ENCODE measurements at places on chromosomes 5 and 9. TPM values are rescaled to one million over a fixed set of nuclear protein-coding genes. Genes with fewer than 3 reads are reported as not detected.

- no peak overlapping the region for H3K4me3 ChIP-seq
- H3K36me3 ChIP-seq, result no peaks in the 10 kb centered on the region
- H3K27ac ChIP-seq, result no peak overlapping the region
- no peak for DNase-seq
- no peaks in the 10 kb centered on the region for H3K27me3 ChIP-seq
Measured at GRCh38 chr5:1744393-1745122, 55.1 kb downstream of the MRPL36 start.

DNA sequence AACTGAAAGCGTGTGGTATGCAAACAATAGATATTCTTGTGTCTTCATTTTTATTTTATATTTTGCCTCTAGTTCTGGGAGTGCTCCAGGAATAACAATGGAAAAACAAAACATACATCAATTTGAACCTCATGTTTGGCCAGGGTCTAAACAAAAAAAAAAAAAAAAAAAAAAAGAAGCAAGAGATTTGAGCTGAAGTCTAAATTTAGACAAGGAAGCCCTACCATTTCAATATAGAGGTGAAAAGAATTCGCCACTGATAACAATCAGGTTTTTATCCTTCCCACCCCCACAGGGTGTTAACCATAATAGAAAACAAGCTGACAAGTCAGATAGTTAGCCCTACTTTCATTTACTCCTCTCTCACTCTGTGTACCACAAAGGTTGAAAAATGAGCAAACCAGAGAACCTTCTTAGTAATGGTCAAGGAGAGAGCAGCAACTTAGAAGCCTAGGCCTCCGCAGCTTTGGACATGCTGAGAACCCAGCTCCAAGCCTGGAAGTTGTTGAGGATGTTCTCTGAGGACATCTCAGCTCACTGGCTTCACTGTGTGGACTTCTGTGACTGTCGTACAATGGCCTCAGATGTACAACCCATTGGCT, 118.2 kb upstream of the HMHB1 start:
- DNase-seq, result no peak
- H3K36me3 ChIP-seq, result no peaks in the 10 kb centered on the region
- no peak overlapping the region for H3K4me3 ChIP-seq
- no peak overlapping the region for H3K27ac ChIP-seq

GRCh38 chr5:61397238-61397637, 65.2 kb downstream of the ZSWIM6 start:
- no peaks in the 10 kb centered on the region for H3K27me3 ChIP-seq
- H3K27ac ChIP-seq, result no peak overlapping the region
- peaks cover 16% of the 10 kb centered on the region for H3K4me1 ChIP-seq
- no peak overlapping the region for H3K4me3 ChIP-seq
- peaks cover 4% of the 10 kb centered on the region for H3K36me3 ChIP-seq
- no peak for DNase-seq

GRCh38 chr5:145470396-145470979, 364.7 kb downstream of the PRELID2 start:
- no peak overlapping the region for H3K4me3 ChIP-seq
- DNase-seq, result no peak
- H3K27ac ChIP-seq, result no peak overlapping the region
- no peaks in the 10 kb centered on the region for H3K4me1 ChIP-seq

DNA sequence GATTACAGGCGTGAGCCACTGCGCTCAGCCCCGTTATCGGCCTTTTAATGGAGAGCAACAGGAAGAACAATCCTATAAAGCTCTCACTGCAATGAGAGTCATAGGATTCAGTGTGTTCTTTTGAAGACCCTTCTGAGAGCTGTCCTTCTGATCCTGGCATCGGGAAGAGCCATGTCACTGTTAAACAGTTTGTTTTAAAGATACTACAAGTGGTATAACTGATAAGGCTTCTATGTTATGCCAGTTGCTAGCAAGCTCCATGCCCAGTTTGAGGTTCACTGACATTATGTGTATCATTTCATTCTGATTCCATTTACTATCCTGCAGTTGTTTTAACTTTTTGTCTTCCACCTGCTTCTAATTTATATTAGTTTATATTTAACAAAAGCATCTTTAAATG, 55.8 kb downstream of the GNAQ start:
- H3K4me3 ChIP-seq, result no peak overlapping the region
- peaks cover 4% of the 10 kb centered on the region for H3K36me3 ChIP-seq
- no peak for DNase-seq
- H3K4me1 ChIP-seq, result peaks cover 17% of the 10 kb centered on the region

DNA sequence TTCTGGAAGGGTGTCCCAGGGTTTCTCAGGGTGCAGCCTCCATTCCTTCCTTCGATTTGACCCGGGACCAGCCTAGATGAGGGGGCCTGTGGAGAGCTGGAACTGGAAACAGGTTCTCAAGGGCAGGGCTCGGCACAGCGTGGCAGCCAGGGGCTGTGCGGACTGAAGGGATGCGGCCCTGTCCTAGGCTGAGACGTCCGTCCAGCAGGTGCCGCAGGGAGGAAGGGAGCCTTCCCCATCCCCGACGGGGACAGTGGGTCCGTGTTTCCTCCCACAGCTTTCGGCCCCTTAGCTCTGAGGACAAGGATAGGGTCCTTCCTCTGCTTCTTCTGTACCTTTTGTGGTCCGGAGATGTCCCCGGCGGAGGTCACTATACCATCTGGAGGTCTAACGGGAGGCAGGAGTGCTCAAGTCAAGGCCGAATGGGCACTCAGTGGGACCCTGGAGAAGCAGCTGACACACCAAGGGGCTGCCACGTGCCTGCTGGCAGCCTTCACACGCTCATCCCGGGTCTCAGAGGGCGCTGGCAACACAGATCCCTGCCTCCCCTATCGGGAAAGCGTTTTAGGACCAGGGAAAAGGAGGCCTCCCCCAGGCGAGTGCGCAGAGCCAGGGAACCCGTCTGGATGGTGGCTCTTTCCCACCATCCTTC, 49.9 kb downstream of the USP20 start:
- no peaks in the 10 kb centered on the region for H3K36me3 ChIP-seq
- DNase-seq, result peak; percentile 63
- H3K4me3 ChIP-seq, result peak overlapping the region; percentile 48
- H3K4me1 ChIP-seq, result peaks cover 65% of the 10 kb centered on the region
- peak overlapping the region; percentile 96 for H3K27ac ChIP-seq
- H3K27me3 ChIP-seq, result no peaks in the 10 kb centered on the region

GRCh38 chr5:75047356-75047755, 5.0 kb downstream of the GCNT4 start:
- H3K36me3 ChIP-seq, result no peaks in the 10 kb centered on the region
- H3K27ac ChIP-seq, result no peak overlapping the region
- H3K27me3 ChIP-seq, result peaks cover 22% of the 10 kb centered on the region
- no peak overlapping the region for H3K4me3 ChIP-seq
- no peak for DNase-seq
- peaks cover 9% of the 10 kb centered on the region for H3K4me1 ChIP-seq

DNA sequence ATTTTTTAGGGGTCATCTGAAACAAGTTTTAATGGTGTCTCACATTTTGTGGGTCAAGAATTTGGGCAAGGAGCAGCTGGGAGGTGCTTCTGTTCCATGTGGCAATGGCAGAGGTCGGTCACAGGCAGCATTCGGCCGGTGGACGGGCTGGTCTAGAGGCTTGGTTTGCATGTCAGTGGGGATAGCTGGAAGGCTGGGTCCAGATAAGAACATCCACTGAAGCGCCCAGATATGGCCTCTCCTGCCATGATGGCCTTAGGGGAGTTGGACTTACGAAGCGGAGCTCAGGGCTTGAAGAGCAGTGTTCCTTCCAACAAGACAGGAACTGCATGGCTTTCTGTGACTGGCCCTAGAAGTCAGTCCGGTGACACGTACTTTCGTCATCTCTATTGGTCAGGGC, 30.3 kb downstream of the LHFPL2 start:
- H3K36me3 ChIP-seq, result no peaks in the 10 kb centered on the region
- H3K27ac ChIP-seq, result no peak overlapping the region
- H3K27me3 ChIP-seq, result no peaks in the 10 kb centered on the region
- H3K4me3 ChIP-seq, result no peak overlapping the region
- no peaks in the 10 kb centered on the region for H3K4me1 ChIP-seq
- DNase-seq, result no peak

DNA sequence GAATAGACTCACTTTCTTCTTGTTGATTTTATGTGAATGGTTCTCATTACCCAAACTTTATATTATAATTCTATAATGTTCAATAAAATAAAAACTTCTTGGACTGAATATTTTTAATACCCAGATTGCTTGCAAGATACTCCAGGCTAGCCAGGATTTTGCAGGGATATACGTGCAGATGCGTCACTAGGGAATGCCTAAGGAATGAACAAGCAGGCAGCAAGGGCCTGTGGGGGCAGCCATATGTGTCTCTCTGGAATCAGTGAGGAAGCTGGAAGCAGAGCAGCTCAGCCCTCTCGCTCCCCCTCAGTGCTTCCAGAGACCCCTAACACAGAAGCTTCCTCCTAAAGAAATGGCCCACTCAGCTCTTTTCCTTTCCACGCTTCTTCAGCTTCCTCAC, 457.4 kb downstream of the CCDC171 start:
- H3K36me3 ChIP-seq, result no peaks in the 10 kb centered on the region
- DNase-seq, result no peak
- H3K4me1 ChIP-seq, result no peaks in the 10 kb centered on the region
- no peaks in the 10 kb centered on the region for H3K27me3 ChIP-seq
- no peak overlapping the region for H3K4me3 ChIP-seq

DNA sequence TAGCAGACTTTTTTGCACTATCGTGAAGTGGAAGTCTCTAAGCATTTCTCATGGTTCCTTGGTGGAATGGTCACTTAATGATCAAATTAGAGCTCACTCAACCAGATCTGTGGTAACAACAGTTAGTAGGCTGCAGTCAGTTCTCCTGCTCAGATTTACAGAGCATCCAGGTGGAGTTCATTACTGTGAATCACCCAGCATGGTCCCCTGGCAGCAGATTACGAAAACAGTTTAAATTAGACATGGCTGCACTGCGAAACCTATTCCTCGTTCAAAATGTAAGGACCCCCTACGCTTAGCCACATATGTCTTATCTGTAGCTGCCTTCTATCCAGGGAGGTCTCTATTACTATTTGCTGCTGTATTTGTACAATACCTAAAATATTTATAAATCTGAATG, 823.6 kb upstream of the ARRDC3 start:
- H3K27me3 ChIP-seq, result no peaks in the 10 kb centered on the region
- no peak overlapping the region for H3K4me3 ChIP-seq
- no peak for DNase-seq

GRCh38 chr5:64074533-64074932, 91.1 kb upstream of the RNF180 start:
- H3K27me3 ChIP-seq, result no peaks in the 10 kb centered on the region
- H3K27ac ChIP-seq, result no peak overlapping the region
- no peaks in the 10 kb centered on the region for H3K36me3 ChIP-seq
- peak; percentile 37 for DNase-seq

GRCh38 chr5:6785161-6785860, 72.1 kb downstream of the TENT4A start:
- no peak for DNase-seq
- no peaks in the 10 kb centered on the region for H3K36me3 ChIP-seq
- no peak overlapping the region for H3K4me3 ChIP-seq
- H3K27ac ChIP-seq, result no peak overlapping the region
- no peaks in the 10 kb centered on the region for H3K4me1 ChIP-seq

GRCh38 chr5:57383093-57383861, 99.3 kb downstream of the ACTBL2 start:
- H3K36me3 ChIP-seq, result no peaks in the 10 kb centered on the region
- peaks cover 2% of the 10 kb centered on the region for H3K4me1 ChIP-seq
- H3K27ac ChIP-seq, result no peak overlapping the region
- H3K4me3 ChIP-seq, result no peak overlapping the region

- no peaks in the 10 kb centered on the region for H3K36me3 ChIP-seq
- H3K4me3 ChIP-seq, result no peak overlapping the region
- no peaks in the 10 kb centered on the region for H3K4me1 ChIP-seq
- no peak overlapping the region for H3K27ac ChIP-seq
- no peaks in the 10 kb centered on the region for H3K27me3 ChIP-seq
Measured at GRCh38 chr9:122546196-122546595, 6.7 kb upstream of the OR1N2 start.

GRCh38 chr5:42919600-42919999, 107.9 kb upstream of the SELENOP start:
- peaks cover 9% of the 10 kb centered on the region for H3K27me3 ChIP-seq
- no peak for DNase-seq
- no peak overlapping the region for H3K4me3 ChIP-seq
- no peak overlapping the region for H3K27ac ChIP-seq

DNA sequence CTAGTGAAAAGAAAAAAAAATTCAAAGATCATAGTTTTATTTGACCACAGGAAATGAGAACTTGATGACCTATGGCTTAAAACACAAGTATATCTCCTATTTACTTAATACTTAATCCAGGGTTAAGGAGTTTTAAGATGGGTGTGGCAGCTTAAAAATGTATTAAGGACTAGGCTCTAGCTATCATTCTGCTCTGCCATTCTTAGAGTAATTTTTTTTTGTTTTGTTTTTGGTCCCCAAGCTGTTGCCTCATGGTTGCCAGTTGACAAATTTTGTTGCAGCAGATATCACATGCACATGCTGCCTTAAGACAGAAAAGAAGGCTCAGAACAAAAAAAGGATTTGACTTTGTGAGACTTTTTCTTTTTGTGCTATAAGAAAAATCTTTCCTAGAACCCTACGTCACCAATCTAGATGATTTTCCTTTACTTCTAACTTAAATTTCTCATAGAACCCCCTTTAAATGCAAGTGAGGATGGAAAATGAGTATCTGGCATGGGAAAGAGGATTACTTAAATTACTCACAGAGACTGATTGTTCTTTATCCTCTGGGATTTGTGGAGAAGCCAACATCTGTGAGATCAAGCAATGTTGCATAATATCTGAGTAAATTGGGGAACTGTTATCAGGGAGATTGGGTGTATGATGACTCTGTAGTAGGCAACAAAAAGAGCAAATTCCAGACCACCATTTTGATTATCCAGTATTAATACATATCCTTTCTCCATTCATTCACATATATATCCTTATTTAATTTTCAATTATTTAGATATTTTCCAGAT, 364.7 kb upstream of the CD180 start:
- H3K4me3 ChIP-seq, result no peak overlapping the region
- no peaks in the 10 kb centered on the region for H3K27me3 ChIP-seq
- H3K36me3 ChIP-seq, result no peaks in the 10 kb centered on the region
- H3K4me1 ChIP-seq, result no peaks in the 10 kb centered on the region
- no peak for DNase-seq
- no peak overlapping the region for H3K27ac ChIP-seq

Gene TLX3
- not detected for polyA plus RNA-seq

Gene QRFP
- 0.44 TPM for polyA plus RNA-seq

Gene PGM5
- polyA plus RNA-seq, result 52.1 TPM

Gene NDUFS6
- polyA plus RNA-seq, result 32.6 TPM

Gene GPBP1
- polyA plus RNA-seq, result 143 TPM

Gene PCDHB3
- 3.1 TPM for polyA plus RNA-seq

Gene INSYN2B
- polyA plus RNA-seq, result 4.2 TPM

Gene NKD2
- 7.3 TPM for polyA plus RNA-seq

Gene WDR31
- 8.0 TPM for polyA plus RNA-seq

Gene SPINK6
- not detected for polyA plus RNA-seq

Gene AQP7
- 3.7 TPM for polyA plus RNA-seq

Gene PRRT1B
- polyA plus RNA-seq, result 6.3 TPM

Gene CATSPER3
- 1.6 TPM for polyA plus RNA-seq

Measured in left lung (tissue), 14 donors.